ENCODE measurements at places on chromosomes 1 and 21. TPM values are rescaled to one million over a fixed set of nuclear protein-coding genes. Genes with fewer than 3 reads are reported as not detected.

SOX13 gene
- polyA plus RNA-seq, result not detected

TOMM20 gene
- polyA plus RNA-seq, result 67.3 TPM

DNA sequence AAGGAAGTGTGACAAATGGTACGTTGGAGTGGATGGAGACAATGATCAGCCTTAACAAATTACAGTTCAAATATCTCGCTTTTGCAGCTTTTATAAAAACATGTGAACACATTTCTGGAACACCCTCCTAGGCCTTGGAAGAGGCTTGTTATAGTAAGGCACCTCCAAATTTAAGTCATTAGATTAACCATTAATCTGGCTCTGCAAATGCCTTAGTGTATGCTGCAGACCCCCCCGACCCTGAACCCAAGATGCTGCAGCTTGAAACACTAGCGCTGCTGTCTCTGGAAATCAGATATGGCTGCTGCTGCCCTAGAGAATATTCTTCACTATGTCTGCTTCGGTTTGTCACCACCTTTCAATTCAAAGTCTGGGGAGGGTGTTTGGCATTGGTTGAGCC, 196.4 kb downstream of the MIS18A start:
- DNase-seq, result no peak

- DNase-seq, result no peak
These were observed 696.2 kb upstream of the PRMT6 start for GRCh38 chr1:106360252-106360651.

GRCh38 chr1:59499273-59499942, 202.5 kb downstream of the FGGY start:
- no peak for DNase-seq

MPL gene
- polyA plus RNA-seq, result not detected

- no peak for DNase-seq
These were observed 7.7 kb upstream of the ATP1A1 start for GRCh38 chr1:116365353-116365780.

GRCh38 chr1:187122566-187122965, 293.8 kb downstream of the PLA2G4A start:
- no peak for DNase-seq

DNA sequence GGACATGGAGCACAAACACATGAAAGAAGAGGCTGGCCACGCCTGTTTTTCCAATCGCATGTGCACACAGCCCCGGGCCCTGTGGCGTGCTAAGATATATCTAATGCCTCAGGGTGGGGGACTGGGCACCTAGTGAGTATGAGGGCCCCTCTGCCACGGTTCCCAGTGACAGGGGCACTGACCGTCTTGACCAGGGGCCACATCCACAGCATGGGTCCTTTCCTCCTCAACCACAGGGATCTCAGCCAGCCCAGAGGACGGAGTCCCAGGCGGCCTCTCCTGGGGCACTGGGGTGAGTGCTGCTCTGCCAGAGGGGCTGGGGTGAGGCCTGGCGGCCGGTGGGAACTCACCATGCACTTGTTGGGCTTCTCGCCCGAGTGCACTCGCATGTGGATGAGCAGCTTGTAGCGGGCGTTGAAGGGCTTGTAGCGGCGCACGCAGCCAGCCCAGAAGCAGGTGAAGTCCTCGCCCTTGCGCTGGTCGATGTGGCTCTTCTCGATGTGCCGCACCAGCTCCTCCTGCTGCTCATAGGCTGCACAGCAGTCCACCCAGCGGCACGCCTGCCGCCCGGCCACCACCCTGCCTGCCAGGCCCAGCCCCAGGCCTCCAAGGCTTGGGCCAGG, 134.7 kb downstream of the DMRTB1 start:
- DNase-seq, result no peak

RNF186 gene
- not detected for polyA plus RNA-seq

TNFRSF8 gene
- not detected for polyA plus RNA-seq

DNA sequence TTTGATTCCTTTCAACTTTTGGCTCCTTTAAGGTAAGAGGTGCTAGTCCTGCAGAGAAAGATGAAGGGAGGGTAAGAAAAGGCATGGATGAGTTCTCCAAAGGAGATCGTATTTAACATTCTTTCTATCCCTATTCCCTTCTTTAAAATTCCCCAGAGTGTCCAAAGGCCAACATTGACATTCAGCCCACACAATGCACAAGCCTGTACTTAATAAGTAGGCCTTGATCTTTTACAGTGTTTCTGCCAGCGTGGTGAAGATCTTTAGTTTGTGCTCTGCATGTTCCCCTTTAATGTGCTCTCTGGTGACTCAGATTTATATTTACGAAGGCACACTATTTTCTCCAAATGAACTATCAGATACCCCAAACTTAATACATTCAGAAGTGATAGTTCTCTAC, 582.5 kb upstream of the RGS18 start:
- no peak for DNase-seq

DNA sequence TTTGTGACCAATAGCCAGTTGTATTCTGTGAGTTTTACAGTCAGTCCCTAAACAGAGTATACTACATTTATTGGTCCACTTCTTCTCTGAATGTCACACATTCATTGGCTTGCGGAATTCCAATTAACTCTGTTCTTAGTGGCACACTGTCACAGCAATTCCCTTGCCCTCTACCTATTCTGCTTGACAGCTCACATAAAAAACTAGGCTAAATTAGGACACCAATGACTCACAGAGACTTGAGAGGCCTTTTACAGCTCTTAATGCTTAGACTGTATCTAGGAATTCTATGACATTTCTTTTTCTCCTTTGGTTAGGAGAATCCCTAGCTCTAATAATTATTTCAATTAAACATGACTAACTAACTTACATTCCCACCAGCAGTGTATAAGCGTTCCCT, 104.1 kb downstream of the NEGR1 start:
- DNase-seq, result no peak
